Bronchus fibroblast of lung (primary cell): ENCODE measurements at places on chromosomes 3 and 15. TPM values are rescaled to one million over a fixed set of nuclear protein-coding genes. Genes with fewer than 3 reads are reported as not detected.

Gene GATM
- total RNA-seq: 0.15 TPM in 1 of 2 replicates, not detected in the other

Gene FURIN
- total RNA-seq: 34.6 and 35.8 TPM in 2 replicates

Gene GHSR
- total RNA-seq: not detected in 2 replicates

Gene PPM1L
- total RNA-seq: 0.45 and 1.2 TPM in 2 replicates

Gene NR1I2
- under 0.01 and 0.34 TPM in 2 replicates for total RNA-seq

Gene HYAL1
- 3.1 and 3.4 TPM in 2 replicates for total RNA-seq

Gene CKMT1B
- total RNA-seq: not detected in 2 replicates

Gene CHRM5
- not detected in 2 replicates for total RNA-seq

Gene MORC1
- total RNA-seq: not detected in 2 replicates

Gene WWTR1
- total RNA-seq: 19.3 and 20.0 TPM in 2 replicates

Gene CCDC54
- not detected in 2 replicates for total RNA-seq

Gene RARB
- 7.3 and 8.7 TPM in 2 replicates for total RNA-seq

Gene EOGT
- 19.0 and 23.5 TPM in 2 replicates for total RNA-seq

Gene IQCF5
- not detected in 2 replicates for total RNA-seq

Gene CMTM8
- 1.0 and 1.5 TPM in 2 replicates for total RNA-seq

Gene NEK10
- 0.30 and 0.34 TPM in 2 replicates for total RNA-seq
